ENCODE measurements at places on chromosomes 2 and 18. TPM values are rescaled to one million over a fixed set of nuclear protein-coding genes. Genes with fewer than 3 reads are reported as not detected.

- no peak for DNase-seq
These were observed 480.6 kb downstream of the SPAG16 start for GRCh38 chr2:213764849-213765248.

DNA sequence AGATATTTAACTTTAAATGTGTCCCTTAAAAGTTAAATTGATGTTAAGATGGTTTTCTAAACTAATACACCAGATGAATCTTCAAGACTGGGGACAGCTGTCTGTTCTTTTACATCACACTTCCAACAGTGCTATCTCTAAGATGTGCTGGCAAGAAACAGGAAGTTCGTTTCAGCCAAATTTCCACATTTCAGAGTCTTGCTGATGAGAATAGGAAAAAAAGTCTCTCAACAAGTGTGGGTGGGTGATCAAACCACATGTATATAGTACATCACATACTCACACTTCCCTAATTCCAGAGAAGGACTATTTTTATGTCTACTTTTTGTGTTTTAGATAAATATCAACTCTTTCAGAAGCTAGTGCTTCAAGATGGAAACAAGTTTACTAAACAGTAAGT lies 1712.8 kb upstream of the TMEFF2 start:
- DNase-seq: no peak

DNA sequence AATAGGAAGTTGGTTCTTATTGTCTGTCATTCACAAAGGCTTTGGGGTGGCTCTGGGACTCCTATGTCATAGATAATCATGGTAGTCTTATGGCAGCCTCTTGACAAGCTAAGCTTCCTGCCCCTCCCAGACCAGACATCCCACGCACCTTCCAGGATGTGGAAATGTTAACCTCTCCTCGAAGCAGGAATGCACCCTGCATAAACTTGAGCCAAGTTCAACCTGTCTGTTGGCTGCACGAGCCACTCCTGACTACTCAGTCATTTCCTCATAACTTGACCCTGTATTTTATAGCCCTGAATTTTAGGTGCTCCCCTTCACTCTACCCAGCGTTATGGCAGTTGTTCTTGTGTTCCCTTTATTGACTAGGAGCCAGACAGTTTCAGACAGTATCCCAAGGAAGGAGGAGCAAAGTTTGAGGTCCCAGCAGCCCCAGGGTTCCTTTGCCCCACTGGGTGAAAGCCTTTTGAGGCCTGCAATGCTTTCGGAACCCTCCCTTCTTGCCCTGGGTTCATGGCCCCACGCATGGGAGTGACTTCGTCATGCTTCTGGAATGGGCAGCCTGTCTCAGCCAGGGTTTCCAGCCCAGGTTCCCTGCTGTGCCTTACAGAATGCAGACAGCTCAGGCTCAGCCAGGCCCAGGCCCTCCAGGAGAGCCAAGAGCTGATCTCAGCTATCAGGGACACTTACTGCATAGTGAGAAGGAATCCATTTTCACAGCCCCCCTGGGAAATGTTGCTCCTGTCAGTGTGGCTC lies 15.6 kb upstream of the INO80C start:
- DNase-seq: peak; percentile 43

The ASPRV1 gene
- 0.30 TPM for total RNA-seq

DNA sequence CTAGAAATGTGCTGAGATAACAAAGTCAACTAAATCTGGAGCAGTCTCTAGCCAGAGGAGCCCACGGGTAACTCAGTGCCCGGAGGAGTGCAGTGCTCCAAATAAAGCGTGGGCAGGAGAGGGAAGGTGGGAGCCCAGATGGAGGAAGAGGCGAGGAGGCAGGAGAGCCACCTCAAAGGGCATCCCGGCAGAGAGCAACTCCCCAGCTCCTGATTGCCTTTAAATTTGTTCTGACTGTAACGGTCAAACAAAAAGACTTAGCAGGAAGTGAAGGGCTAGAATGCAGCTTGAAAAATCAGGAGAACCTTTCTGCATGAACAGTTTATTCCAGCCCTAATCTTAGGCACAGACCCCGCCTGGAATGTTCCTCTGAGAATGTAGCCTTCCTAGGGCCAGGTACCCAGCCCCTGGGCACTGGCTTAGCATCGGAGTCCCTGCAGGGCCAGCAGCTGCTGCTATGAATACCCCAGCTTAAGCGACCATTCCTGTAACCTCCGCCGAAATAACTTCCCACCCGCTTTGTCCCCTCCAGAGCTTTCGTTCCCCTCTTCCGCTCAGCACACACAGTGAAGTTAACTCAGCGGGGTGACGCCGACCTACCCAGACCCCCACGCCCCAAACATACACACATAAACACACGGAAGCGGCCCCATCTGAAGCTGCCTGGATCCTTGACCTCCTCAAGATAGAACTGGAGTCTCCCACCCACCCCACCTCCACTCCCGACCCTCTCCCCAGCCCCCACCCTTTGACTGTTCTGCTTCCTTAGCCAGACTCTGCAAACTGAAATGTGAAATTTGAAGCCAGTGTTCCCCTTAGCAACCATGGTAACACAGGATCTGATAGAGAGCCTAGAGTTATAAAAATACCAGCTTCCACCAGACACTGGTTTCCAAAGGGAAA lies 123.2 kb downstream of the SMAD7 start:
- peak; percentile 90 for DNase-seq

DNA sequence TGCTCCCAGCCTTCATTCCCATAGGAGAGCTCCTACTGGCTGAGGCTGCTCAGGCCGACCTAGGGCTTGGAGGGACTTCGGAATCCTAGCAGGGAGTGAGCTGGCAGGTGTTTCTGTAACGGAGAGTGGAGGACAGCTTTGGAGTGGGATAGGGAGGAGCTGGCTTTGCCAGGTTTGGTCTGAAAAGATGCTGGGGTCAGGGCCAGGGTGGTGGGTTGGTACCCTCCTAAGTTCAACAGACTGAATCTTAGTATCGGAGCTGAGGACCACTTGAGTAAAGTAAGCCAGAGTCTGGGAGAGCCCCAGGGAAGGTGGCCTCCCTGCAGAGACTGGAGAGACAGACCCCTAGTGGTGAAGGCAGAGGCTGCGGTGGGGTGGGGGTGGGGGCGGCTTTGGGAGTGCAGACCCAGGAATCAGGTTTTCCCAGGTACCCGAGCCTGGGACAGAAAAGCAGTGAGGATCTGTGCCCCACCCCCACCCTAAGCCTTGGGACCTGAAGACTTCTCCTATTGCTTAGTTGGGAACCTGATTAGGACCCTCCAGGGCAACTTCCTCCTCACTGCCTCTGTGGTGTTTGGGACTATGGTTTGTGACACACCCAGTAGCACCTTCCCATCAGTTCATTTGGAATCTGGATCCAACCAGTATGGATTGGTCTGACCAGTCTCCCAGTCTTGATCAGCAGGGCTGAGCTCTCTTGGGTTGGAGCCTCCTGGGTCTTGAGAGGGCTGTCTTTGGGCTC lies 3.0 kb downstream of the CNNM4 start:
- DNase-seq: peak; percentile 46

The HOXD12 gene
- not detected for total RNA-seq

The LAMA3 gene
- total RNA-seq: 0.47 TPM

The L3MBTL4 gene
- total RNA-seq: 0.34 TPM

The RESP18 gene
- total RNA-seq: not detected

DNA sequence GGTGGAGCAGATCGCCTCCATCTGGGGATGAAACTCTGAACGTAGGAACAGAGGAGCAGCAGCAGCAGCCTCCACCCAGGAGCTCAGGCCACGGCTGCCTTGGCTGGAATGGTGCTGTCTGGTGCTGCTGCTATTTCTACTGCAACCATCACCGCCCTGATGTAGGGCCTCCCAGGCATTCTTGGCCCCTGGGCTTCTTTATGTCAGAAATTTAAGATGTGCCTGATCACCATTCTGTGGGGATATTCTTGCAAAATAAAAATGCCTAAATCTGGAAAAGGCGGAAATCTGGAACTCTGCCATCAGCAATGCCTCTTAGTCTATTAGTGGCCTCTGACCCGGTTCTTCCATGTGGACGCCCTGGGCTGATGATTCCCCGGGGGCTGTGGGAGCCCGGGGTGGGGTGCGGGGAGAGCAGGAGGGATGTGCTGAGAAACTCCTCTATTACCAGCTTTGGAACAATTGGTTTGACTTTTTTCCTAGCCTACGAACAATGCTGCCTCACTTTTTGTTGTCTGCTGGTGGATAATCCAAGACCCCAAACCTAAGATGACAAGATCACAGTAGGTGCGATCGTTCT lies 47.2 kb downstream of the FAM124B start:
- DNase-seq: no peak

The PLEKHB2 gene
- 57.4 TPM for total RNA-seq

- no peak for DNase-seq
These were observed 200.5 kb downstream of the KLHL29 start for GRCh38 chr2:23585273-23586170.

The FABP1 gene
- not detected for total RNA-seq

DNA sequence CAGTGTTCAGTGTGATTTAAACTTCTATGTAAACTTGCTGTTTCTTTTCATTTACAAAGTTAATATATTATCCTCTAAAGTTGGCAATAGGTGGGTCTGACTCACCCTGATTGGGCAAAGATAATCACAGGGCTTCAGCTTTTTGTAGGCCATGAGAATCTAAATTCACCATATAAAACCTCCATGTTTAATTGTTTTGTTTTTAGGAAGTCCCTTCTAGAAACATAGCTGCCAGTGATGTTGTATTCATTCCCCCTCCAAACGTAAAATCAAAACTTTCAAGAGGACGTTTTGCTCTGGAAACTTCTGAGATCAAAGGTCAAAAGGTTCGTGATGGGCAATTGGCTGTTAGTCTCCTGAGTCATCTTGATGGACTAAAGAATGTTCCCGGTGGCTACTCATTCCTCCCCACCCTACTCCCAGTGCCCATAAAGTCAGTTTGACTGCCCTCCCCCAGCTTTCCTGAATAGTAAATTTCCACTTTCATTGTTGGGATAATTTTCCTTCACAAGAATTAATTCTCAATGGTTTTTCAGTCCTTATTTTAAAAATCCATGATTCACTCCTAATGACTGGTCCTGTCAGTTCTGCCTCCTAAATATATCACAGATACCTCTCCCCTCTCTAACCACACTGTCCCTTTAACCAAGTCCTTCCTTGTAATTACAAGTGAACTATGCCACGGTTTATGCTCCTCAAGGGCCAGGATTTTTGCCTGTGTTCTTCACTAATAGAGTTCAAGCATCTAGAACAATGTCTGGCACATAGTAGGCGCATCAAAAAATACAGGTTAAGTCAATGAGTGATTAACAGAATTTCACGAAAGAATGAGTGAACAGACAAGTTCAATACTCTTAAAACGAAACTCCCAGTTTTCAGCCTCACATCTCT lies 164.4 kb upstream of the VRK2 start:
- DNase-seq: no peak

GRCh38 chr2:130353291-130354138 lies 2.3 kb upstream of the PTPN18 start:
- DNase-seq: no peak

DNA sequence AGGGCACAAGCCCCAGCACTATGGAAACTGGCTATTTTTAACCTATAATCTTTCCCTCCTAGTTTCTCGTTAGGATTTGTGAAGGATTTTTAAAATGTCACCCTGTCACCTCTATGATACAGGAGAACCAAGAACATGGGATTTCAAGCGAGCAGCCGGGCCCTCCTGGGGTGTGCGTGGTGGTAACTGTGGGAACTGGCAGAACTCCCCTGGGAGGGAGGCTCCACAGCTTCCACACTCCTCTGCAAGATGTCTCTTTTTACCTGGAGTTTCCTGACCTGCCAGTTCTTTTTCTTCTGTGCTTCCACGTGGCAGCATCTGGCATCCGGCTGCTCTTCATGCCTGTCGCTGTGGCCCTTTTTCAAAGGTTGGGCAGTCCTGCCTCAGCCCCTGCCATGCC lies 386.3 kb upstream of the MYT1L start:
- DNase-seq: no peak

GRCh38 chr18:34864836-34865497 lies 154.9 kb downstream of the DTNA start:
- DNase-seq: no peak

DNA sequence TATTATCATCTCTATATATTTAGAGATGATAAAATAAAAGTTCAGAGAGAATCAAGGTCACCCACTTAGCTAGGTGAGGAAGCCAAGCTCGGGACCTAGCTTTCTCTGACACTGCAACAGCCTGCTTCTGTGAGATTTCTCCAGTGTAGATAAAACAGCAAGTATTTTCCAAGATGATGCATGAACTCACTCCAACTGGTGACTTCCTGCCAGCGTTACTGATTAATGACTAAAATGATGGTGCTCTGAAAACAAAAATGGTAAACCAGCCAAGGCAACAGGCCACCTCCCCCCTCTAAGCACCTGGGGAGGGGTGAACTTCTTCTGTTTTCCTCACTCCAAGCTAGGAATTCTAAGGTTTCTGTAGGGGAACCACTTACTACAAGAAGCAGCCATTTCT lies 510.2 kb upstream of the ID2 start:
- no peak for DNase-seq

DNA sequence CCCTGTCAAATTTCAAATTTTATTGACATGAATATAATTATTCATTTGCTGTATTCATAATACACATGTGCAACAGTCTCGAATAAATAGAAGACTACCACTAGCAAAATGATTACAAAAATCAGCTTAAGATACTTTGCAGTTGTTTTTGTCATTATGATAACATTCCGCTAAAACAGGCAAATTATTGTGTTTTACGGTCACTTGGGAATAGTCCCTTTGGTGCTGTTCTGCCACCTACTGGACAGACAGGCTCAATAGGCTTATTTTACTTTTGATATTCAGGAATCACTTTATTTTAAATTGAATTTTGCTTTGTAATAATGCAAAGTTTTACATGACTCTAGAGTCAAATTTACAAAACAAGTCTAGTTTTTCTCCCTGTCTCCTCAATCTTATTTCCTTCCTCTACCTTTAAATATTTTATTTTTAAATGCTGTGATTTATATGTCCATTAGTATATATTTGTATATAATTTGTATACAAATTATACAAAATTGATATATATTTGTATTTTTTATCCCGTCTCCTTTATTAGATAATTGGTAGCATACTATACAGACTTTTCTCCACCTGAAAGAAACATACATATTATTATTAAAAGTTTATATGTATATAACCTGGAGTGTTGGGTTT lies 456.3 kb downstream of the DLGAP1 start:
- DNase-seq: peak; percentile 62

DNA sequence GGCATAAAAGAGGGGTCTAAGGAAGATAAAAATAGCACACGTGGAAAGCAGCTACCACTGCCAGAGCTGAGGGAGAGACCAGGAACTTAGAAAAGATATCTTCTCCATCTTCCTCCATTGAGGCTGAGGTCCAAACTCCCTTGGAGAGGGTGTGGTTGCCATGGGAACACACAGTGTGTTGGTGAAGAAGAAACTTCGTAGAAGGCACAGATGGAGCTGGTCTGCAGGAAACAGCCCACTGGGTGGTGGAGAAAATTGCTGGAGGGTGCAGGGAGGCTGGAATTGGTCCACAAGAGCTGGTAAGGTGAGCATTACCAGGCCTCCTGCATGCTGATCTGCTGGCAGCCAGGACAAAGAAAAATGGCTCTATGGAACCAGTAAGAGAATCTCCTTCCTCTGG lies 191.0 kb downstream of the HRH4 start:
- no peak for DNase-seq

DNA sequence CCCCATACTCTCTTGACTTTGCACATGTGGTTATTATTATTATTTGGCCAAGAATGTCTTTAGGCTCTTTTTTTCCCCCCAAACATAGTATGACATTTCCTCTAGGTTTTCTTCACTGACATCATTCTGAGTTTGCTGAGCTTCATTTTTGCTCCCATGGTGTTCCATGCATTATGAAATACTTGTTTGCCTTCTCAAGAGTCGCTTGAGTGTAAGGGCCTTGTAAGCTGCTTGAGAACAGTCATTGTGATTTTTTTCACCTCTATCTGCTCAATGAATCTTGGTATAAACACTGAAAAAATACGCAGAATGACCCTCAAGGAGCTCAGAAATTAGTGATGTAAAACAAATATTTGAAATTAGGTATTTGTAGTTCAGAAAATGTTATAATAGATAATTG lies 688.9 kb downstream of the CNTNAP5 start:
- no peak for DNase-seq
